ENCODE measurements at places on chromosomes 3 and 15.

DNA sequence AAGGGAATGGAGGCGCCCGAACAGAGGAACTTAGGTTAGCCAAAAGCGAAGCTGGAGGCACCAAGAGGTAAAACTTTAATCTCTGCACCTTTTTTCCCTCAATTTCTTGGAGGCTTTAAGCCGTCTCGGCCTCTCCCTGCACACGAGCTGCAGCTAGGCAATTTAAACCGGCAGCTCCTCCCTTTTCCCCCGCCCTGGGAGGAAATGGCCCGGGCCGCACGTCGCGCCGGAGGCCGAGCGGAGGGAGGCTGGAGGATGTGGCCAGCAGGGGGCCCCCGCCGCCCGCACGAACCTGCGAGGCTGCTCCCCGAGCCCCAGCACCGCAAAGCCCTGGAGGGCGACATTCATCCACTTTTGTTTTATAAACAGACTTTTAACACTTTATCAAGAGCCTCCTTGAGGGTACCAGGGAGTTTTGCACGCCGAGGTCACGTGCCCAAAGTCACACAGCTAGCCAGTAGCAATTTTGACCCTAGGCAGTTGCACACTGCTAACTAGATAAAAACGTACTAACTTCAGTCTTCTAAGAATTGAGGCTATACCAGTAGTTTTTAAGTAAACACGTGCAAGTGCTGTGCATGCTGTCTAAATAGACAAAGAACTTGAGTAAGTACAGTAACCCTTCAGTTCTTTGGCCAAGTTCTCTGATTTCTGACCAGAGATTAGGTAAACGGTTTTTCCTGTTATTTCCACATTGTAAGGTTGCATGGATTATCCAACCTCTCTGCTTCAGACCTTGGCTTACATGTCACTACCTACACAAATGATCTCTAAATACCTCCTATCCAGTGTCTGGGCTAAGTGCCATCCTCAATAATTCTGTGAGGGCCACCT, 668 bp upstream of the XXYLT1 start:
- peak; percentile 79 for DNase-seq

DNA sequence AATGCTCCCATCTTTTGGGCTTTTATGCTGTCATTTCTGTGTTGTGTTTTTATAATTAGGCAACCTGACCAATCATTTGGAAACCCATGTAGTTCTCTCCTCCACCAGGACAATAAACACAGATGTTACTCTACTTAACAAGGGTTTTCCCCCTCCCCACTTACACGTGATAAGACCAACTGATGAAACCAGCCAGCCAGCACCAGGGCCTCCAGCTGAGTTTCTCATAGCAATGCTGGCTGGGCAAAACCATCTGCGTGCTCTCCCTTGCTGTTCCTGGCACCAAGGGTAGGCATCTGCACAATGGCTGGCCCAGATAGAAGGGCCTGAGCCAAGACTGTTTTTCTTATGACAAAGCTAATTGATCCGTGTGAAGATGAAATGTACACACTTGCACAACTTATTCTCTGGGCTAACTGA, 310.4 kb downstream of the PLCL2 start:
- DNase-seq = no peak

- DNase-seq = no peak
These were observed 14.3 kb downstream of the ARL8B start for GRCh38 chr3:5136211-5136918.

DNA sequence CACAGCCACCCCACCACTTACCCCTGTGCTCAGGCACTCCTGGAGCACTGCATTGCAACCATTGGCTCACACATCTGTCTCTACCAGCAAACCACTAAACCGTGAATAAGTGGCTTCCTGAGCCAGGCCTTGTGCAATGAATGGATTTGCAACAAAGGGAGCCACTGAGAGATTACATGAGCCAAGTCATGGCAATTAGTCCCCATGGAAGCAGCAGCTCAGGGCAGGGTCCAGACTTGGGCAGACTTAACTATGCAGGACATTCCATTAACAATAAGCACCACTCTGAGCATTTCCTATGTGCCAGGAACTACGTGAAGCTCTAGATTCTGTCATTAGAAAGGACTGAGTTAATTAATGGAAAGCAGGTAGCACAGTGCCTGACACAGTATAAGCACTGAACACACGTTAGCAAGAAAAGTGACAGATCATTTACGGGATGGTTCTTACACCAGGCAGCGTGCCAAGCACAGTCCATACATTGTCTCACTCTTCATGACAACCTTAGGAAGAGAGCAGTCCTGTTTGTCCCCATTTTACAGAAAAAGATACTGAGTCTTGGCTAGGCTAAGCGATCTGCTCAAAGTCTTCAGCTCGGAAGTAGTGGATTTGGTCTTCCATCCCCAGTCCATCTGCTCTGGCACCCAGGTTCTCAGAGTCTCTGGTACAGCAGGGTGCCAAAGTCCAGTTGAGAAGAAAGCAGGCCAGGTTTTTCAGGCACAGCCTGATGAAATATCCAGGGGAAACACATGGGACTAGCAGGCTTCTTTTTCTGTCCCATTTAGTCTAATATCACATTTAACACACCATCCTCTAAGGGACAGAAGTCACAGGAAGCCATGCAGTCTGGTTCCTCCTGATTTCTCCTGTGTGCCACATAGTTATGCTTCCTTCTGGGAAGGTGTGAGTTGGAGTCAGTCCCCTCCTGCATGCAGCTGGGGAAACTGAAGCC, 44.1 kb downstream of the LIPC start:
- DNase-seq = peak; percentile 72

- no peak for DNase-seq
These were observed 37.9 kb downstream of the MAP3K13 start for GRCh38 chr3:185400866-185401265.

GRCh38 chr15:96335411-96336024, 5.0 kb downstream of the NR2F2 start:
- DNase-seq = no peak

DNA sequence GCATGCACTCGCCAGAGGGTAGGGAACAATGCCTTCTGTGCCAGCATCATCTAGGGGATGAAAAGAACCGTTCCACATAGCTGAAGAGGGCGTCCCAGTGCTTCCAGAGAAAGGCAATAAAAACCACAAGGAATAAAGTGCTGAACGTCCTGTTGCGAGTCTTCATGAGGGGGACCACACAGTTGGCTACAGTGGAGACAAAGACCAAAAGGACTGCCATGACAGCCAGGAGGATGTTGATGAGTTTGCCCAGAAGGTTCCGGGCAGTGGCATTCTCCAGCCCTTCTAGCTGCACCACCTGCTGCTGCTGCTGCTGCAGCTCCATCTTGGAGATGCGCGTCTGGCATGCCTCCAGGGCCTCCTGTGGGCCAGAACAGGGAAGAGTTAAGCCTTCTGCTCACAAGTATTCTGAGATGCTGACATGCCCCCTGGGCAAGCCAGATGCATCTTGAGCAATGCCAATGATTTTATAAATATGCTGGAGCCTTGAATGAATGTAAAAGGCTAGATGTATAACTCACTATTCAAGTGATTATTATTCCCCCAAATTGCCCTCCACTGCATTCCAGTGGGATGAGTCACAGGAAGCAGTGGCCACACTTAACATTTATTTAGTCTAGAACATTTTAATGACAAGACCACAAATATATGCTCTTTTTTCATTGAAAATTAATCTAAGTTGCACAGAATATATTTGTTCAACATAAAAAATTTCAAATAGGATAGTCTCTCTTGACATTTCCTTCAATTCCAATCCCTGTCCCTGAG, 45.1 kb upstream of the PLXND1 start:
- no peak for DNase-seq

DNA sequence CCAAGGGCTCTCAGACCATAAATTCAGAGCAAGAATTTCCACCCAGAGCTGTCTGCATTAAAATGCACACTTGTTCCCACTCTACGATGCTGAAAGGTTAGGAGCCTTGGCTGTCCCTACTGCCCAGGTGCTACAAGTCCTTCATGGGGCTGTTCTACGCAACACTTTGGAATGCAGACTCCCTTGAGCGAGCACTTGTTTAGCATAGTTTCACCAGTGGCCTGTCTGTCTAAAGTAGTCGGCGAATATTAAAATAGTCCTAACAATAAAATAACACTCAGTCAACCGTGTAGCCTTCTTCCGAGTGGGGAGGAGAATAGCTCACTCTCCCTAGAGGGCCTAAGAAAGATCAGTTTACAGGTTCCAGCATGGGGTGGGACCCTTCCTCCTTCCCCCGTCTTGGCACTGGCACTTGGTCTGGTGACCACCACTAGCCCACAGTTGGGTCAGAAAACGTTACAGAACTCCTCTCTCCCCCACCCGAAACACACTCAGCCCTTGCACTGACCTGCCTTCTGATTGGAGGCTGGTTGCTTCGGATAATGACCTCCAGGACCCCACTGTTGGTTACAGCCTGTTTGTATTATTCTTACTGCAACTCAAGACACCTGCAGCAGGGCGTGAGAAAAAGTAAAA, at the start of gene CLDN16:
TSS of gene CLDN16 (plus strand) at position 586 of the 636 bp plus-strand sequence. CDS start 167 bp downstream, outside the sequence.
- DNase-seq = no peak

DNA sequence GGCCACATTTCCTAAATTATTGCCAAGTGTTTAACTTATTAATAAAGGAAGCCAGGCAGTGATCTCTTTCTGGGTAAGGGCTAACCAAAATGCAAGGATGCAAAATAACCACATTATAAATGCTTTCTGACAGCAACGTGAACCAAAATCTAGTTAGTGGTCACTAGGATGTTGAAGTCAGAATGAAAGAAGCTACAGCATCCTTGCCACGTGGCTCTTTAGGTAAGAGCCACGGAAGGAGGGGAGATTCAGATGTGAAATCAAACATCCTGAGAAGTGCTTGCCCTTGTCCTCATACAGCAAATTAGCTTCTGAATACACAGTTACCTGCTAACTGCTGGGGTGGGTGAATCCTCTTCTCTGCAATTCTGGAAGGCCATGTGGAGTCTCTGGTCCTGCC, 246.2 kb downstream of the FEZF2 start:
- DNase-seq = no peak

All from NCI-H187 (cell line).